ENCODE measurements at places on chromosomes 5 and 9. TPM values are rescaled to one million over a fixed set of nuclear protein-coding genes. Genes with fewer than 3 reads are reported as not detected.

Gene OCLN
- 1.6 TPM for polyA plus RNA-seq

Gene IPPK
- polyA plus RNA-seq: 7.2 TPM

Gene ARSB
- polyA plus RNA-seq: 18.4 TPM

Gene RGS7BP
- 8.9 TPM for polyA plus RNA-seq

GRCh38 chr9:129580211-129580915 lies 40.5 kb downstream of the C9orf50 start:
- no peak for DNase-seq

- DNase-seq: no peak
These were observed 365.9 kb downstream of the DMAC1 start for GRCh38 chr9:7433508-7434292.

DNA sequence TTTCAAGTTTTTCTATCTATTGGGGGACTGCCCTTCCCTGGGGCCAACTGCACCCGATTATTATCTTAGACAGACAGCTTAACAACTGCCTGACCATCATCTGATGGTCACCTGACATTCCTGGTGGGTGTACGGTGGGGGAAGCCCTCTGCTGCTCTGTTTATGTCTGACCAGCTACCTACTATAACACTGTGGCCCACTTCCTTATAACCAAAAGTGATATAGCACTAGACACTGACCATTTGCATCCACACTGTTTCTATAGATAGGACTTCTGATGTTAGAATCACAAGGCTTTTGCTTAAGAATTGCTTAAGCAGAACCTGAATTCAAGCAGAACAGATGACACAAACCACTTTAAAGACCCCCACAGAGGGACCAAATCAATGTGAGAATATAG lies 110.5 kb upstream of the RAI14 start:
- DNase-seq: no peak

- DNase-seq: no peak
These were observed 285.9 kb downstream of the ARHGEF28 start for GRCh38 chr5:73911761-73912393.

- DNase-seq: no peak
These were observed 11.4 kb upstream of the C1QTNF3 start for GRCh38 chr5:34054400-34054729.

- DNase-seq: no peak
These were observed 76.7 kb upstream of the TNFAIP8 start for GRCh38 chr5:119279093-119279492.

- DNase-seq: no peak
These were observed 160.2 kb downstream of the FAM170A start for GRCh38 chr5:119789406-119790117.

DNA sequence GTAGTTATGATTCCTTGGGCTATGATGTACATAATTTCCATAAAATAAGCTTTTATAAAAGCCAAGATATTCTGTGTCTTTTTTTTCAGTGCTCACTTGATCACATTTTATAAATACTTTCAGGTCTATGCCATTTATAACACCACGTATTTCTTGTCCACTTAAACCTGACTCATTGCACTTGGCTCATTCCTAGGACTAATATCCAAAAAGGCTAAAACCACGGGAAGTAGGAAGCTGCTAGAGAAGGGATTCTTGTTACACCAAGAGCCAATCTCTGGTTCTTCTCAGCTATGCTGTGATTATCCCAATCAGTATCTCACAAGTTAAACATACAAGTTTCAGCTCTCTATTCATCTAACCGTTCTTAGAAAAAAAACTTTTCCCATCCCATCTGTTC lies 80.4 kb upstream of the CDH6 start:
- no peak for DNase-seq

GRCh38 chr9:79574781-79575180 lies 3.0 kb downstream of the TLE4 start:
- no peak for DNase-seq

DNA sequence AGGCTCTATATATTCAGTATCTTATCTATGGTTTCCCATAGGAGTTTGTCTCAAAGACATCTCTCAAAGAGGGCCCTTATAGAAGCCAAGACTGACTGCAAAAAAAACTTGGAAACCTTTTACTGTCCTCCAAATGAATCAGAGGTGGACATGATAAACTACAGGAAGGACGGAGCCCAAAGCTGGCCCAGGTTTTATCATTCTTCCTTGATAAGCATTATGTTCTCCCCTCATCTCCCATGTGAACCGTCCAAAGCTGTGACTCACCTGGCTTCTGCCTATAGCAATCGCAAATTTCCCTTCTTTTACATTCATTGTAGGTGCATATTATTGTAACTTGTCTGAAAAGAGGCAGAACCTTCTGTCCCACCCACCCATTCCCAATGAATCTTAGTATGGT lies 35.0 kb upstream of the NIM1K start:
- no peak for DNase-seq
